RPMI7951 (cell line): ENCODE measurements at places on chromosomes 2 and 18.
A peak's percentile ranks its signal among the peaks of the same experiment; 100 is the strongest.

DNA sequence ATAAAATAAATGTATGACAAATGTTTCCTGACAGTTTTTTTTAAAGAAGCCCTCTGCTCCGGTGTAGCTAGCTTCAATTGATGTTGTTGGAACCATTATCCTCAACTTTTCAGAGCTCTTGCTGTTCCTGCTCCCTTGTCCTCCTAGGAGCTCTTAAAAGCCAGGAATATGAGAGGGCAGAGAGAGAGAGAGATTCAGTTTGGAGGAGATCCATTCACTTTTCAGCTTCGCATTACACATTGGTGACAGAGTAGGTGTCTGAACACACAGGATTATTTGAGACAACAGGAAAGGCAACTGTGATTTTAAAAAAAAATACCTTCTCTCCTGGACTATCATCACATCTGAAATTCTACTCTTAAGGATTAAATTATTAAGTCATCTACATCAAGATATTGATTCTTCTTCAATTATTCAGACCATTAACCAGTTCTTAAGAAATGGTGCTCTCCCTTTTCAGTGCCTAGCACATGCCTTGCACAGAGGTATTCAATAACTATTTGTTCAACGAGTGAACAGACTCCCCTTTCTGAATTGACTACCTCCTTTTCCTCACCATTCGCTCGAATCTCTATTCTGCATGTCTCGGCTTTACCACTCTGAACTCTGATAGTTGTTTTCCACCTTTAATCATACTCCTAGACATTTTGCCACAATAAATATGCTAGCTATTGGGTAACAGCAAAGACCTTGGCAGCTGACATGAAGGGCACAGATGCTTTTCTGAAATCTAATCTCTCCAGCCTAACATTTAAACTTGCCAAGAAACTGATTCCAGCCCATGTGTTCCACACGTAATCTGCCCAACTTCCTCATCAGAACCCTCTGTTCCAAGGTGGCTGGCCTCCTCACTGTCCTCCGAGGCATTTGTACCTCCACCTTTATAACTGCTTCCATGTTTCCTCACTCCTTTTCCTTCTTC, 28.6 kb upstream of the SLC35F5 start:
- DNase-seq, result no peak

GRCh38 chr2:142944264-142944663, 66.8 kb downstream of the KYNU start:
- DNase-seq, result peak; percentile 66

- no peak for DNase-seq
Measured at GRCh38 chr2:156057647-156058046, 274.9 kb downstream of the NR4A2 start.

- no peak for DNase-seq
Measured at GRCh38 chr18:23524213-23524707, 20.9 kb downstream of the RMC1 start.

DNA sequence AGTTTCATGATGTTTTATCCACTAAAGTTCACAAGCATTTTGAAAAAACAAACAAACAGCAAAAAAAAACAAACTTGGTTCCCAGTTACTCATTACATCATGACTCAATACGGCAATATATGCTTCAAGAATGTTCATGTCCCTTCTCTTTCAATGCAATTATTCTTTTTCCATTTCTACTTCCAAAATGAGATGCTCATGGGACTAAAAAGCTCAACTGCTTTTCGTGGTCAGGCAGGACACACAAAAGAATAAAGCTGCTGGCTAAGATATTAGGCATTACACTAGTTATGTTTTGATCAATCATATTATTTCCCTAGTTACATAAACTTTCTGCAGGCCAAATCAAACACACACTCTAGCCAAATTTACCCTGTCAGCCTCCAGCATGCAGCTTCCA, 301.3 kb downstream of the EPHA4 start:
- no peak for DNase-seq
